GM12878 (cell line): ENCODE measurements at places on chromosomes 3 and 15.

DNA sequence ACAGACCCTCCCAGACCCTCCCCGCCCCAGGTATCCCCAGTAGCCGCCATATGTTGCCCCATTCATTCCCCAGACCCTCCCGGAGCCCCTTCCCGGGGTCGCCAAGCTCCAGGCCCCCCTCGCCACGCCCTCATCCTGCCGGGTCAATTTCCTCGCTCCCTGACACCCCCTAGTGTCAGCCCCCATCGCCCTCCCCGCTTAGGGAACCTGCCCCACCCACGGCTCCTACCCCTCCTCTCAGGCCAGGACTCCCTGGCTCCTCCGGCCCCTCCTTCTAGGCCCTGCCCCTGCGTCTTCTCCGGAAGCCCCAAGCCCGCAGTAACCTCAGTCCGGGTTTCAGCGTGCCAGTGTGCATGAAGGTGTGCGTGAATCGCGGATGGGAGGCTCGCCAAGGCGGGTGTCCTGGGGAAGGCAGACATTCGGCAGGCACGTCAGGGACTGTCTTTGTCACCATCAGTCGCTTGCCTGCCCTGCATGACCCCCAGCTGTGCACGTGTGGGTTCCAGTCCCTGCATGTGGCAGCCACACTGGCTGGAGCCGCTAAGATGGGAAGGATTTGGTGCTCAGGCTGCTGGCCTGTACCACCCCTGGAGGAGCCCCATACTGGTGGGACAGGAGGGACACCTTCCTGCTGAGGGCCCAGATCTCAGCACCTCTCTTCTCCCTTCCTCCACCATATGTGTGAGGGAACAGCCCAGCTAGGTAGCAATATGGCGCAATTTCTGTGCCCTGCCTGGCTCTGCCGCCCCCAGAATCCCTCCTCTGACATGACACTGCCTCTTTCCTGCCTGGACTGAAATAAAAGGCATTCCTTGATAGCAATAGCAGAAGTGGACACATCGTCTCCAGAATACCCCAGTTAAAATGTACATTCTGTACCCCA, 693 bp downstream of the DISP2 start:
- DNase-seq, result no peak

- no peak for DNase-seq
Measured at GRCh38 chr15:67818464-67818863, 6.8 kb upstream of the SKOR1 start.

DNA sequence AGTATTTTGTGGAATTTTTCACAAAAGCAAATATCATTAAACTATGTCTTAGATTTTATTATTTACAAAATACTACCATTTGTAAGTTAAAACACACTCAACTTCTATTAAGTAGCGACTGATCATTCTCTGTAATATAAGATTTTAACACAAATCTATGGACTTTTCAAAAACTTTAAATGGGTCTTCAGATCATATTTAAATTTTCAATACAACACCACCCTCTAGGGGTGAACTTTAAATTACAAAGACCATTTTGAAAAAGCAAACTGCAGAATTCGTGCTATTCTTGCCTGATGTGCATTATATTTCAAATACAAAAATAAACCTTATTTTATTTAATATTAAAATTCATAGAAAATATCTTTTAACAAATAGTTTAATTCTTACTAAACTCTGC, 8.2 kb upstream of the VGLL4 start:
- DNase-seq, result no peak

DNA sequence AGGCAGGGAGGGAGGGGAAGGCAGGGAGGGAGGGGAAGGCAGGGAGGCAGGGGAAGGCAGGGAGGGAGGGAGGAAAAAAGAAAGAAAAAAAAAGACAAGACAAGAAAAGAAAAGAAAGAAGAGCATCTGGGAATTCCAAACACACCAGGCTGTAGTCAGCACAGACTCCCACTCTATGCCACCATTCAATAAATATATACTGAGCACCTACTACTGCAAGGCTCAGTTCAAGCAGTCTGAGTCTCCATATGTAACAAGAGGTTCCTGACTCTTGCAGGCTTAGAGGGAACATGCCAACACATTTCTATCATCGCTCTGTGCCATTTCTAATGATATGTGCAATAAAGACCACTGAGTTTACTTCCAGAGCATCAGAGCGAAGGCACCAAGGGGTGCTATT, 47.7 kb downstream of the ANXA2 start:
- DNase-seq, result no peak

DNA sequence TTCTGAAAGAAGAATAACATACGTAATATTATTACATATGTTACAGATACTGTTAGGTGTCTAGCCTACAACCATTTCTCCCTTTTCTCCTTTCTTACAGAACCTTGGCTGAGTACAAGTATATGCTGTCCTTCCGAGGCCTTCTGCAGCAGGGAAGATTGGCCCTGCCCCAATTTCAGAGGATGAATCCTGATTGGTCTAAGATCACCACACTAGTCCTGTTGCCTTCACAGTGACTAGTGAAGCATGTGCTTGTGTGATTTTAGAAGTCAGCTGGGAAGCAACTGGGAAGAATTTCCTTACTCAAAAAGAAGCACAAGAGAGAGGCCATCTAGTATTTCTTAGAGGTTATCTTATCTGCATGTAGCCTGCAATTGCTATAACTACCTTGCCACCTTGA, 30.6 kb upstream of the MECOM start:
- DNase-seq, result no peak

- no peak for DNase-seq
Measured at GRCh38 chr3:124767264-124767663, 37.0 kb downstream of the UMPS start.
